Heart right ventricle (tissue), 16 donors: ENCODE measurements at places on chromosomes 7 and 10. TPM values are rescaled to one million over a fixed set of nuclear protein-coding genes. Genes with fewer than 3 reads are reported as not detected.

DNA sequence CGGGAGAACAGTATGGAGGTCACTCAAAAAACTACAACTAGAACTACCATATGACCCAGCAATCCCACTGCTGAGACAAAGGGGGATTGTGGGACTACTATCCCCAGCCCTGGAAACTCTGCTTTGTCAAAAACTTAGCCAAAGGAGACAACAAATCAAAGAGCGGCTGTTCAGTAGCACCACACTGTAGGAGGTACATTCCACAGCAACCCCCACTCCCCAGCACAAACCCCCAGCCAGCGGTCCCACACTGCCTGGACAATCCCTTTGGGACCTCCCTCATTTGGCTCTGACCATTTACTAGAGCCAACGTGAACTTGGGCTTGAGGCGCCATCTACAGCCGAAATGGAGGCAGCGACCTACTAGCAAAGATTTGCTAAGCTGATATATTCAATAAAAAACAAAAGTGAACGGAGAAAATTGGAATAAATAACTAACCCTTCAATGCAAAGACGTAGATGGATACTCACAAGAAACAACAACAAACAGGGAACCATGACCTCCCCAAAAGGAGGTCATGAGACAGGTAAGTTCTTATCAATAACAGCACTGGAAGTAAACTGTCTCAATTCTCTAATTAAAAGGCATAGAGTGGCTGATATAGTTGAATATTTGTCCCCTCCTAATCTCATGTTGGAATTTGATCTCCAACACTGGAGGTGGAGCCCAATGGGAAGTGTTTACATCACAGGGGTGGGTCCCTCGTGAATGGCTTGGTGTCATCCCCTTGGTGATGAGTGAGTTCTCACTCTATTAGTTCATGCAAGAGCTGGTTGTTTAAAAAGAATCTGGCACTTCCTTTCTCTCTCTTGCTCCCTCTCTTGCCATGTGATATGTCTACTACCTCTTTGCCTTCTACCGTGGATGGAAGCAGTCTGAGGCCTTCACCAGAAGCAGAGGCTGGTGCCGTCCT is 119.0 kb upstream of the KCNMA1 start:
- H3K27ac ChIP-seq, result no peak overlapping the region
- no peaks in the 10 kb centered on the region for H3K4me1 ChIP-seq
- no peaks in the 10 kb centered on the region for H3K36me3 ChIP-seq
- no peaks in the 10 kb centered on the region for H3K27me3 ChIP-seq

- DNase-seq, result peak; percentile 80
- no peaks in the 10 kb centered on the region for H3K27me3 ChIP-seq
- no peaks in the 10 kb centered on the region for H3K36me3 ChIP-seq
Measured at GRCh38 chr7:43583424-43584194, 701 bp downstream of the STK17A start.

Gene MASTL
- 1.5 TPM for polyA plus RNA-seq

DNA sequence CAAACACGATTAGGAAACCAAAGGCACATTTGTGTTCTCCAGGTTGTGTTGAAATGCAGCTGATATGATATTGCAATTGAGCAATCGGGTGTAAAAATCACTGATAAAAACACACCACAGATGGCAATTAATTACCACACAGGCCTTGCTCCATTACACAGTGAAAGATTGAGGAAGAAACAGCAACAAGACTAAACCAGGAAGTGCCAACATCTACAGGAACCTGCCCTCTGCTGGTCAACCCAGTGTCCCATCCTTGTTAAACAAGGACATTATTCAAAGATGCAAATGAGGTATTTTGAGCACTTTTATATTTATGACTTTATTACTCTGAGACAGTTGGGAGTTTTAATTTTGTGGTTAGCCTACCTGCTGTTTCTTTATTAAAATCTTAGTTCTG is 765.6 kb upstream of the GHITM start:
- no peak overlapping the region for H3K27ac ChIP-seq
- DNase-seq, result no peak
- no peaks in the 10 kb centered on the region for H3K27me3 ChIP-seq
- H3K36me3 ChIP-seq, result no peaks in the 10 kb centered on the region

GRCh38 chr10:80526742-80527141 is 11.0 kb upstream of the SH2D4B start:
- H3K4me1 ChIP-seq, result peaks cover 24% of the 10 kb centered on the region
- no peak overlapping the region for H3K4me3 ChIP-seq
- no peak for DNase-seq
- H3K36me3 ChIP-seq, result no peaks in the 10 kb centered on the region
- no peak overlapping the region for H3K27ac ChIP-seq

DNA sequence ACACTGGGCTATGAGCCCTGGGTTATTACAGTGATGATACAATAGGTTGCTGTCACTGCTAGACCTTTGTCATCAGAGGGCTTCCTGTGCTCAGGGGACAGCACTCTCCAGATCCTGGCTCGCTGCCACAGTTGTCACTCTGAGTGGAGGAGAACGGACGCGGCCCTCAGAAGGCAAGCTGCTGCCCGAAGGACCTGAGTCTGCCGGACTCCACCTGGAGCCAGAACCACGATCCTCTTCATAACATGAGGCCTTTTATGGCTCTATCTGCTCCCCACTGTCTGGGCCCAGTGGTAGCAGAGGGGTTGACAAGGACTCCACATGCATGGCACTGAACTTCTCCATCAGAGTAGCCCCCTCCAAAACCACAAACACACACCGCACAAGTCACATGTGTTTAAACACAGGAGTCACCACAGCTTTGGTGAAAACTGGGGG is 94.7 kb upstream of the EFCAB10 start:
- no peaks in the 10 kb centered on the region for H3K36me3 ChIP-seq
- no peak overlapping the region for H3K4me3 ChIP-seq
- H3K27ac ChIP-seq, result no peak overlapping the region

GRCh38 chr10:988667-989545 is 672 bp downstream of the GTPBP4 start:
- no peak for DNase-seq
- peaks cover 9% of the 10 kb centered on the region for H3K4me1 ChIP-seq
- H3K36me3 ChIP-seq, result no peaks in the 10 kb centered on the region
- H3K27ac ChIP-seq, result peak overlapping the region; percentile 93
- H3K27me3 ChIP-seq, result no peaks in the 10 kb centered on the region

Gene PON3
- polyA plus RNA-seq, result 0.64 TPM

GRCh38 chr7:150800581-150801241 is at the start of gene TMEM176A:
Gene TMEM176A, plus strand, starts transcription at chr7:150800769. Its CDS starts 782 bp downstream, at chr7:150801551.
- peak within 1 kb of the TSS; percentile 66 for H3K4me3 ChIP-seq
- H3K27me3 ChIP-seq, result peaks cover 28% of the 10 kb centered on the region
- H3K4me1 ChIP-seq, result peaks cover 38% of the 10 kb centered on the region
- peak; percentile 41 for DNase-seq
- peak within 1 kb of the TSS; percentile 78 for H3K27ac ChIP-seq

- no peaks in the 10 kb centered on the region for H3K36me3 ChIP-seq
- no peaks in the 10 kb centered on the region for H3K4me1 ChIP-seq
- DNase-seq, result no peak
- H3K27me3 ChIP-seq, result no peaks in the 10 kb centered on the region
Measured at GRCh38 chr7:46524350-46524749, 603.3 kb upstream of the IGFBP3 start.

GRCh38 chr10:100519311-100520051 is at the start of gene SEC31B:
Gene SEC31B, minus strand, starts transcription at chr10:100519861. Its CDS starts 2,909 bp downstream, at chr10:100516952.
- H3K4me1 ChIP-seq, result peaks cover 18% of the 10 kb centered on the region
- H3K27ac ChIP-seq, result peak within 1 kb of the TSS; percentile 26
- H3K4me3 ChIP-seq, result peak within 1 kb of the TSS; percentile 58
- H3K27me3 ChIP-seq, result no peaks in the 10 kb centered on the region

DNA sequence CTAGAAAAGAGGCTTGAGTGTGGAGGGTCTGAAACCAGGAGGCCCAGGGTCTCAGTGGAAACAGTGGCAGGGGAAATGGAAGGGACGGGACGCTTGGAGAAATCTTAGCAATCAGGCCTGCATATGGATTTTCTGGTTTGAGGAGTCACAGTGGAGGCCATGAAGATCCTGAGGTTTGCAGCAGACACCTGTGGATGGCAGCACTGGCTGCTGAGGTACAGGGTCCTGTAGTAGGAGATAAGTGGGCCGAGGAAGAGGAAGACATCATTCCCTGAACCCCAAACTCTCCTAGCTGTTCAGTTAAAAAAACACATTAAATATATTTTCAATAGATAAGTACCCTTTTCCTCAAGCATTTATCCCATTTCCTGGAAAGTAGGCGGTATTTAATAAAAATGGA is 208.8 kb upstream of the IGFBP3 start:
- DNase-seq, result no peak
- H3K27me3 ChIP-seq, result no peaks in the 10 kb centered on the region
- no peak overlapping the region for H3K4me3 ChIP-seq
- H3K27ac ChIP-seq, result no peak overlapping the region
- H3K4me1 ChIP-seq, result no peaks in the 10 kb centered on the region

Gene MEPCE
- 18.7 TPM for polyA plus RNA-seq

GRCh38 chr10:81575036-81575435 is 300.0 kb upstream of the NRG3 start:
- no peak for DNase-seq
- no peak overlapping the region for H3K4me3 ChIP-seq
- no peaks in the 10 kb centered on the region for H3K36me3 ChIP-seq
- no peaks in the 10 kb centered on the region for H3K27me3 ChIP-seq
- H3K27ac ChIP-seq, result no peak overlapping the region

DNA sequence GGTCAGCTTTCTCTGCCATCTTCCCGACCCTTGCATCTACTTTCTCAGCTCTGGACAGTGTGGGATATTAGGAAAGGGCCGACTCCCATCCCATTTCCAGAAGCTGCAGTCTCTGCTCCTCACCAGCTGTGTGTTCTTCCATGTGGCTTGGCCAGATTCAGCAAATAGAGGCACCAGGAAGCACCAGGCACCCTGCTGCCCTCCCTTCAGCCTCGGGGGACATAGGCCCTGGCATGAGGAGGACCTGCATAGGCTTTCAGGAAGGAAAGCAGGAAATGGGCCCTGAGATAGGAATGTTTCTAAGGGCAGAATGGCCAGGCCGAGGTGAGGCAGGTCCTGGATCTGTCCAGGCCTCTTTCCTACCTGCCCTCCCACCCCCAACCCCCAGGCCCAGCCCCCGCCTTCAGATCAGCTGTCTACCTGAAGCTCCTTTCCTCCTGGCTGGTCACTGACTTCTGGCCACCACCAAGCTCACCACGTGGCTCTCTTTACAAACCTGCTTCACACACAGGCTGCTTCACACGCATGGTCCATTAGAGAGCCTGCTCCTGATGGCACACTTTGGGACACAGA is 27.5 kb upstream of the PURB start:
- H3K36me3 ChIP-seq, result no peaks in the 10 kb centered on the region
- no peak for DNase-seq
- H3K27me3 ChIP-seq, result no peaks in the 10 kb centered on the region
- H3K4me1 ChIP-seq, result no peaks in the 10 kb centered on the region

DNA sequence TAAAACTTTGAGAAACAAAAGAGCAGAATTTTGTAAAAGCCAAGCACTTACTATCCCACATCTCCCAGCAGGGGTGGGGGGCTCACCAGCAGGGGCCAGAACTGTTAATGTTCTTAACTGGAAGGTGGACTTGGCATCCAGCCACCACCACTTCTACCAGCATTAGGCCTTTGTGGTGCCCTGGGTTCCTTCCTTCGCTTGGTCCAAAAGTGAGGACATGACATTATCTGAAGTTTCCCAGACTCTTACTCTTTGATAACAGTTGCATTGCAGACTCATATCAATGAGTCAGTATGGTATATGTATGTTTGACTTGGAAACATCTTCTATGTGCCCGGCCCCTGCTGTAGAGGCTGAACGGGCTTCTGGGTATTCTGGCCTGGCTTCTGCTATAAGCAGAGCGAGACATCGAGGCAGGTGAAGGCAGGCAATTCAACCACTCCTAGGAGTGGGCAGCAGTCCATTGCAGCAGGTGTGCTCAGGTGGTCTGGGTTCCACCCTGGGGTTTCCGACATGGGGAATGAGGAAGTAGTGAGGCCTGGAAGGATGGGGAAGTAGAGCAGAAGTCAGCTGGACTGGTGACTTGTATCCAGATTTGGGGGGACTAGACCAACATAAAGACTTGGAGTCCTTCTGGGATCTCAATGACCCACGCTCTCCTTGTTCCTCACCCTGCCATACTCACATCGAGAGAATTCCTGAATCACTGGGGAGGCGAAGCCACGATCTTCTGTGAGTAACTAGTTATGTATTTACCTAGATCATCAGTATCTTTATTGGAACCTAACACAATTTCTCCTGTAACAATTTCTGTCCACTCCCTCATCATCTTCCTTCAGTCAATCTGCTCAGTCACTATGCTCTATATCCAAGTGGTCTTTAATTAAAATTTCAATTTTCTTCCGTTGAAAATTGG is 4.1 kb downstream of the ZNF777 start:
- no peaks in the 10 kb centered on the region for H3K36me3 ChIP-seq
- no peak overlapping the region for H3K27ac ChIP-seq
- DNase-seq, result no peak
- H3K4me3 ChIP-seq, result no peak overlapping the region
- H3K27me3 ChIP-seq, result peaks cover 10% of the 10 kb centered on the region

GRCh38 chr7:92279396-92280031 is 33.7 kb downstream of the ANKIB1 start:
- H3K4me1 ChIP-seq, result peaks cover 41% of the 10 kb centered on the region
- no peaks in the 10 kb centered on the region for H3K27me3 ChIP-seq
- H3K4me3 ChIP-seq, result no peak overlapping the region
- no peaks in the 10 kb centered on the region for H3K36me3 ChIP-seq
- H3K27ac ChIP-seq, result no peak overlapping the region
- DNase-seq, result no peak

Gene SPAM1
- not detected for polyA plus RNA-seq

DNA sequence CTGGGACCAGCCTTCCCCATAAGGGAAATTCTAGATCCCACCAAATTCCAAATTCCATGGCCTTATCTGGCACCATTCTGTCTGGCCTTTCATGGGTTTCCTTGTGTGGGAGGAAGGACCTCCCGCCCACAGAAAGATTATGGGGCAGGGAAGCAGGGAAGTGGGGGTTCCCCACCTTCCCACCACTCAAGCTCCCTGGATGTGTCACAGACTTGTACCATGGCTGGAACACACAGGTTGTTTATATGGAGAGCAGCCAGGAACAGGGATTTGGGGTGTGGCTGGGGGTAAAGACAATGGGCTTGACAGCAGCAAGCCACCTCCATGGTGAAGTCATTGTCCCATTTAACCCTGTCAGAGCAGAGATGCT is 18.3 kb downstream of the UNC5B start:
- H3K27ac ChIP-seq, result no peak overlapping the region
- DNase-seq, result no peak
- no peaks in the 10 kb centered on the region for H3K27me3 ChIP-seq
- peaks cover 61% of the 10 kb centered on the region for H3K4me1 ChIP-seq
- H3K36me3 ChIP-seq, result peaks cover 2% of the 10 kb centered on the region
- no peak overlapping the region for H3K4me3 ChIP-seq

Gene NUTM2A
- polyA plus RNA-seq, result 0.78 TPM

DNA sequence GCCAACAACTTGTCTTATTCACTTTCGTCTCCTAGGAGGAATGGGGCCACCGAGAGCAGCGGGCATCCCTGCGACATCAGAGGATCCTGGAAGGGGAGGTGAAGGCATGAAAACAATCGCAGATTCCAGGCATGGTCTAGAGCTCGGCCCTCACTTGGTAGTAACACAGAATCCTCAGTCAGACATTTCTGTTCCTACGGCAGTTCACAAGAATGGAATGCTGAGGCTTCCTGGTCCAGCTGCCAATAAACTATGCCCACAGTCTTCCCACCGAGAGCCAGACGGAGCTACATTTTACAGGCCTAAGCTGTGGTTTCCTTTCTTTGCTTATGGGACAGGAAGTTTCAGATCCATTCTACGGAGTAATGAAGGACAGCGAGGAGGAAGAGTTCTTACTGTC is 75.8 kb downstream of the OR13A1 start:
- H3K36me3 ChIP-seq, result no peaks in the 10 kb centered on the region
- H3K4me3 ChIP-seq, result no peak overlapping the region
- DNase-seq, result no peak
- H3K27ac ChIP-seq, result no peak overlapping the region
- peaks cover 10% of the 10 kb centered on the region for H3K27me3 ChIP-seq
